ENCODE measurements at places on chromosomes 1 and 21.
A peak's percentile ranks its signal among the peaks of the same experiment; 100 is the strongest.

DNA sequence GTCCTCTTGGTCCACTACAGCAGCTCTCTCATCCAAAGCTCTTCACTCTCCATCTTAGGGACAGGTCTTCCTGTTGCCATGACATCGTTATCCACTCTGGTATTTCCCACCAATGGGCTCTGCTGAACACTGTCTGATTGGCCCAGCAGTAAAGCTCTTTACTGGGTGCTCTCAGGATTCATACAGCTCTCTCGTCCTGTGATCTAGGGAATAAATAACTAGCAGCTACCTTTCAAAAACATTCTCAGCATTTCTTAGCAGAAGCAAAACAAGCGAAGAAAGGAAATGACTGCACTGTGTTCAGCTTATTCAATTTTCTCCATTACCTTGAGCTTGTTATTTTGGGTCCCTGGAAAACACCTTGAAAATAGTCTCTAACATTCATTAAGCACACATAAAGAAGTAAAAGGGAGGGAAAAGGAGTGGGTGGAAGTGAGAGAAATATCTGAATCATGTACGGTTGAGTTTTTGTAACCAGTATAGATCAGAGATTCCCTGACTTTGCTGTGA, 163.4 kb upstream of the SGIP1 start:
- peaks cover 90% of the 10 kb centered on the region for H3K4me1 ChIP-seq
- no peak for DNase-seq
- peak overlapping the region; percentile 35 for H3K4me3 ChIP-seq
- peak overlapping the region; percentile 93 for H3K27ac ChIP-seq

DNA sequence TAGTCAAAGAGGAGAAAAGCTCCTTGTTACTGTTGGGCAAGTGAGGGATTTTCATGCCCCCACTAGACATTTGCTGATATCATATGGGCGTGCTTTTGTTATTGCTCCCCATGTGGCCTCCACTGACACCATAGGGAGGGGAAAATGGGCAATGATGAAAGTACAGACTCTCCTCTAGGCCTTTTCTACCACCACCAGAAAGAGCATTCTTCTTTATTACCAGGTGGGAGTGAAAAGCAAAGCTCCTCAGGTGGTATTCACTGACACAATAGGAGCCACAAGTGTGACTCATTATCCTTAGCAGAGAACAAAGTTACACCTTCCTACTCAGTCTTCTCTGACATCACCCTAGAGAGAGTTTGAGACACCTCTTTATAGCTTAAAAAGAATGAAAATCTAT, 667.1 kb downstream of the LTN1 start:
- DNase-seq = no peak
- no peak overlapping the region for H3K4me3 ChIP-seq
- H3K36me3 ChIP-seq = no peaks in the 10 kb centered on the region
- H3K4me1 ChIP-seq = no peaks in the 10 kb centered on the region
- no peaks in the 10 kb centered on the region for H3K27me3 ChIP-seq

GRCh38 chr1:59143133-59143487, 153.8 kb upstream of the FGGY start:
- no peak for DNase-seq
- no peaks in the 10 kb centered on the region for H3K27me3 ChIP-seq
- H3K4me1 ChIP-seq = peaks cover 28% of the 10 kb centered on the region
- no peaks in the 10 kb centered on the region for H3K36me3 ChIP-seq

DNA sequence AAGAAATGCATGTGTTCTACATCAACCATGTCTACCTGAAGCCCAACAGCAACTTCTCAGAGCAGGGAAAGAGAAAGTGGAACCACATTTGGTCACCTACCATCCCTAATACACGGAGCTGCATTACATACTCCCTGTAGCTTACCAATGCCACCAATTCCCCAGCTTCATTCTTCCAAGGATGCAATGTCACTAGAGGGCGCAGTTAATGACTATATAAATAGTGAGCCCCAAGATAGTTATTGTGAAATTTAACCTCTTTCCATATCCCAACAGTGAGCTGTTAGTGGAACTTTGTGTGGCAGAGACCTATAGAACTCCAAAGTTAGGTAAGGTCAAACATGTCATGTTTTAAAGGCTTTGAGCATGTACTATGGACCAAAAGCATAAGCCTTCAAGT, 618.3 kb downstream of the SMYD3 start:
- no peaks in the 10 kb centered on the region for H3K27me3 ChIP-seq
- no peak overlapping the region for H3K4me3 ChIP-seq
- DNase-seq = peak; percentile 11
- H3K36me3 ChIP-seq = peaks cover 29% of the 10 kb centered on the region

DNA sequence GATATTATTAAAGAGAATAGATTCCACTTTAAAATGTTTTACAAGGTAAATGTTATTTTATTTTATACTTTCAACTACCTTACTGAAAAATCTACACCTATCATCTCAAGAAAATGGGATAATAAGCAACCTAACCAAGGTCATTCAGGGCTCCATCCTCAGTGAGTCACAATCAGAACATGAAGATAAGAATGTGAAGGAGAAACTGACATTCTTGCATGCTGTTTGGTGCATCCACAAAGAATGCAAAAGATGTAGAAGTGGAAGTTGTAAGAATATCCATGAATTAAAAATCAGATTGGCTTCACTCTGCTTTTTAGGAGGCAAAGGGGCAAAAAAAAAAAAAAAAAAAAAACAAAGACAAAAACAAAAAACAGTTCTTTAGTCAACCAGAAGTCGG, 6.5 kb downstream of the WARS2 start:
- DNase-seq = no peak
- H3K4me1 ChIP-seq = peaks cover 2% of the 10 kb centered on the region
- H3K4me3 ChIP-seq = no peak overlapping the region
- H3K36me3 ChIP-seq = peaks cover 18% of the 10 kb centered on the region

DNA sequence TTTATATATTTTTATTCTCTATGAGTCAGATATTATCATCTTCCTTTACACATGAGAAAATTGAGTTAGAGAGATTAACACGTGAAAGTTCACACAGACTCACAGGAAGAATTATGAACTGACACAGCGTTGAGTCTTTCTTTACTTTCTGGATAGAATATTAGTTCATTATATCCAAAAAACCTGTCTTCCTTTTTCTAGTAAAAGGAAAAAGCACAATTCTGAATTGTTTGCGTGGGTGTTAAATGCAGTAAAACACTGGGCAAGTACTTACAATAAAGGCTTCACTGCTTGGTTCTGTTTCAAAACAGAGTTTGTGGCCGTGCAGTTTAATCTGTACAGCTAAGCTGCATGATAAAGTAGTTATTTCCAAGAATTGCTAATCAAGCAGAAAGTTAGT, 10.8 kb downstream of the MAGI3 start:
- H3K4me3 ChIP-seq = no peak overlapping the region
- no peaks in the 10 kb centered on the region for H3K4me1 ChIP-seq
- H3K36me3 ChIP-seq = no peaks in the 10 kb centered on the region
- no peak for DNase-seq
- peaks cover 18% of the 10 kb centered on the region for H3K27me3 ChIP-seq

Data from activated CD8-positive, alpha-beta T cell treated with anti-CD3 and anti-CD28 coated beads for 36 hours (primary cell).